ENCODE measurements at places on chromosomes 4 and X.

DNA sequence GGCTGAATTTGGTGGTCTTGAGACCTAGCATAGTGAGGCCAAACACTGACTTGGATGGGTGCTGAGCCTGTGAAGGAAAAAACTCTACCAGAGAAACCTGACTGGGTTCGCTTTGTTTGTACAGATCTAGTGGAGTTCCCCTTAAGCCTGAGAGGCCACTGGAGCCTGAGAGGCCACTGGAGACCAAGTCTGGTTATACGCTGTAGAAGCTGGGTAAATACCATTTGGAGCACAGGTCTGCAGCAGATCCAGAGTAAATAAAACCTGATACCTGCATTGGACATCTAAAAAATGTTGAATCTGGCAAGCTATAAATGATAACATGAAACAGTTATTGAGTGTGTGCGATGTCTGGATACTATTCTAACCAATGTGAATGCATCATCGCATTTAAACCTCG lies 104.3 kb upstream of the IGSF1 start:
- H3K4me1 ChIP-seq: no peaks in the 10 kb centered on the region
- H3K4me3 ChIP-seq: no peak overlapping the region
- no peak for DNase-seq
- H3K36me3 ChIP-seq: no peaks in the 10 kb centered on the region

- H3K27me3 ChIP-seq: no peaks in the 10 kb centered on the region
- no peak for DNase-seq
- no peak overlapping the region for H3K4me3 ChIP-seq
- H3K36me3 ChIP-seq: no peaks in the 10 kb centered on the region
These were observed 131.4 kb downstream of the PTTG2 start for GRCh38 chr4:38091636-38092035.

GRCh38 chr4:107870916-107871786 lies 46.4 kb downstream of the SGMS2 start:
- no peaks in the 10 kb centered on the region for H3K36me3 ChIP-seq
- no peaks in the 10 kb centered on the region for H3K27me3 ChIP-seq
- no peaks in the 10 kb centered on the region for H3K4me1 ChIP-seq
- no peak overlapping the region for H3K4me3 ChIP-seq
- DNase-seq: no peak

DNA sequence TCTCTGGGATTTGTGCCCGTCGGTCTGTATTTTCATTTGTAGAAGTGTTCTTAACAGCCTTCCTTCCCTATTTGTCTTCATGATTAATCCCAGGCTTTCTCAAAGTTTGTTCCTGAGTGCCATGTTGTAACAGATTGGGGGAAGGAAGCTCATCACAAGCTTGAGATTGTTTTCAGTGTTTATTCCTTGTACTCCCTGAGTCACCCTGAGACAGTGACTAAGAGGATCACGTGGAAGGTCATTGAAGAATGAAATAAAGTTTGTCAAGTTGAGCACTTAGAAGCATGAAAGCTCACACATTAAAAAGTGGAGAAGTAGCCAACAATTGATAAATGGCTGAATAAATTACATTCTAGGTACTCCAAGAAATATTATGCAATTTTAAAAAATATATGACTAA lies 153.5 kb upstream of the FAM241A start:
- no peaks in the 10 kb centered on the region for H3K4me1 ChIP-seq
- H3K27me3 ChIP-seq: no peaks in the 10 kb centered on the region

- no peak overlapping the region for H3K27ac ChIP-seq
- H3K4me3 ChIP-seq: no peak overlapping the region
- DNase-seq: no peak
These were observed 260.3 kb downstream of the IL15 start for GRCh38 chr4:141896687-141897086.

DNA sequence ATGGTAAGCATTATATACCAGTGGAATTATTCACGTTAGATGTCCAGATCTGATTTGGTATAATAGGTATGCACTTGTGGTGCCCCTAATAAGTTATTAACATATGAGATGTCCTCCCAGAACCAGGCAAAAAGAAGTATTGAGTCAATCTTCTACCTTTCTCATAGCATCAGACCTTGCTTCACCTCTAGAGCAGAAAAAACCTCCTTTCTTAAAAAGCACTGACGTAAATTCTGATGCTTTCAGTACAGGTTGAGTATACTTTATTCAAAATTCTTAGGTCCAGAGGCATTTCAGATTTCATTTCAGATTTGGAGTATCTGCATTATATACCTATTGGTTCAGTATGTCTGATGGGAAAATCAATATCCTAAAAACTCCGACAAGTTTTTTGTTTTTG lies 22.4 kb downstream of the LEF1 start:
- no peak for DNase-seq
- H3K4me1 ChIP-seq: peaks cover 15% of the 10 kb centered on the region
- no peaks in the 10 kb centered on the region for H3K36me3 ChIP-seq

DNA sequence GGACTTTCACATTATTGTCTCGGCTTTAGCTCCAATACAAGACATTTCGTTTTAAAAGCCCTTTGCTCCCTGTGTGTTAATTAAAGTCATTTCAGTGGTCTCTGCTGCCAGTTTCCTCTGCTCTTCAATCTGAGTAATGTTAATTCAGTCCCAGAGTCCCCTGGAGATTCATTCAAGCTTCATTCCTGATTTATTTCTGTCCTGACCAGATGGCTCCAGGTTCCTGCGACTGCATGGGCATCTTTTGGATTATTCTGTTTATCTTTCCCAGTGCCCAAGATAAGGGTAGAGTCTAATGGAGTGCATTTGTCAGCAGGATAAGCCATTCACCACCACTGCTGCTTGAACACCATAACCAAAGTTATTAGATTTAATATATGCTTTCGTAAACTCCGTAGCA lies 6.1 kb upstream of the PAGE1 start:
- no peaks in the 10 kb centered on the region for H3K27me3 ChIP-seq
- H3K4me3 ChIP-seq: no peak overlapping the region
- no peaks in the 10 kb centered on the region for H3K36me3 ChIP-seq
- DNase-seq: no peak

DNA sequence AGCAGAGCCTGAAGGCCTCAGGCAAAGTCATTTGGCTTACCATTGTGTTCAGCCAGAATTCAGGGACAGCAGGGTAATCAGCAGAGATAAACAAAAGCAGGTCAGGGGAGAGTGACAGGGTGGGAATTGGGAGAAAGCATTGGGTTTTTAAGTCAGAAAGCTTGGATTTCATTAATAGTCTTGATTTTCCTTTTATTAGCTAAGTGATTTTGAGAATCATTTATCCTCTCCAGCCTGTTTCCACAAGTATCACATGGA lies 410.1 kb downstream of the HNRNPD start:
- DNase-seq: no peak
- H3K4me3 ChIP-seq: no peak overlapping the region
- no peaks in the 10 kb centered on the region for H3K4me1 ChIP-seq

DNA sequence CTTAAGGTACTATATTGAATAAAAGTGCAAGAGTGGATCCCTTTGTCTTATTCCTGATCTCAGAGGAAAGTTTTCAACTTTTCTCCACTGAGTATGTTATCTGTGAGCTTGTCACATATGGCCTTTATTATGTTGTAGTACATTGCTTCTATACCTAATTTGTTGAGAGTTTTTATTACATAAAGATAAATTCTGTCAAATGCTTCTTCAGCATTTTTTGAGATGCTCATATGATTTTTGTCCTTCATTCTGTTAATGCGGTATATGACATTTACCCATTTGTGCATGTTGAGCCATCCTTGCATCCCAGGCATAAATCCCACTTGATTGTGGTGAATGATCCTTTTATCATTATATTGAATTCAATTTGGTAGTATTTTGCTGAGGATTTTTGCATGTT lies 11.0 kb downstream of the SLC25A31 start:
- no peaks in the 10 kb centered on the region for H3K36me3 ChIP-seq
- no peak overlapping the region for H3K27ac ChIP-seq
- no peaks in the 10 kb centered on the region for H3K4me1 ChIP-seq

GRCh38 chr4:73034896-73035295 lies 34.6 kb downstream of the COX18 start:
- H3K27ac ChIP-seq: no peak overlapping the region
- no peaks in the 10 kb centered on the region for H3K27me3 ChIP-seq
- H3K4me3 ChIP-seq: no peak overlapping the region
- no peaks in the 10 kb centered on the region for H3K4me1 ChIP-seq

GRCh38 chr4:128294464-128294863 lies 6.9 kb upstream of the PGRMC2 start:
- no peak overlapping the region for H3K4me3 ChIP-seq
- no peak overlapping the region for H3K27ac ChIP-seq
- DNase-seq: no peak
- no peaks in the 10 kb centered on the region for H3K27me3 ChIP-seq
- no peaks in the 10 kb centered on the region for H3K4me1 ChIP-seq
- no peaks in the 10 kb centered on the region for H3K36me3 ChIP-seq

DNA sequence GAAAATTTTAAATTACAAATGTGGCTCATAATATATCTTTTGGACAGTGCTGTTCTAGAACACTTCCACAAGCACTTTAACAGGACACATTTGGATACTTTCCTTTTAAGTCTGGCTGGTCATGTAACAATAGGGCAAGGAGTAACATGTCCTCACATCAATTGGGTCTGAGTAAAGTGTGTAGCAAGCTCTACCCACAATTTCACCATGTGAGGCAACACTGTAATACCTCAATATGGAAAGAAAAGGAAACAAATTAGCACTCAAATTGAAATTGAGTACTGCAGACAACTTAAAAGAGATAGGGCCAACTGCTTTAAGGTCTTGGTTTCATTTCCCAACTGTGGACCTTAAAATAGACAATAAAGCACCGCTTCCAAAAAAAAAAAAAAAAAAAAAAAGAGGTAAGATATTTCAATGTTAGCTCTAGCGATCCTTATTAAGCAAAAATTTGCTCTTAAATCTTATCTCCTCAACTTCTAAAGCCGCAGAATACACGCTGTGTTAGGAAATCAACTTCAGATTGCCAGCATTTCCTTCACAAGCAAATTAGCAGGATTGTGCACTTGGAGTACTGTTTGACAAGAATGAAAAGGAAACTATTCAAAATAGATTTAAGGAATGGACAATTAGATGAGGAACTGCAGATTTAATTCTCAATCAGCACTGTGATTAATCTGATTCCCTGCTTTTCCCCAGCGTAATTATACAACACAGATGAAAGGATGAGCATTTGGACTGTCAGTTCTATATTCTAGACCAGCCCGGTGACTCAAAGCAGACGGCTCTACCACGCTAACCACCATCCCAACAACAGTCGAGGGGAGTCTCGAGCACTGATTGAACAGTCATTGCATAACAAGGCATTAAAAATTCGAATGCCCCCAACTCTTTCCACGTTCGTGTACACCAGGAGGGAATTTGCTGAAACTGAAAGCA lies 1.6 kb downstream of the CASK start:
- H3K4me1 ChIP-seq: no peaks in the 10 kb centered on the region
- no peaks in the 10 kb centered on the region for H3K27me3 ChIP-seq
- H3K27ac ChIP-seq: no peak overlapping the region
- no peak for DNase-seq
- no peaks in the 10 kb centered on the region for H3K36me3 ChIP-seq
- H3K4me3 ChIP-seq: no peak overlapping the region

GRCh38 chr4:76782837-76783236 lies 115.1 kb downstream of the SOWAHB start:
- no peaks in the 10 kb centered on the region for H3K27me3 ChIP-seq
- peak overlapping the region; percentile 61 for H3K27ac ChIP-seq
- H3K4me3 ChIP-seq: no peak overlapping the region
- DNase-seq: no peak
- no peaks in the 10 kb centered on the region for H3K36me3 ChIP-seq

DNA sequence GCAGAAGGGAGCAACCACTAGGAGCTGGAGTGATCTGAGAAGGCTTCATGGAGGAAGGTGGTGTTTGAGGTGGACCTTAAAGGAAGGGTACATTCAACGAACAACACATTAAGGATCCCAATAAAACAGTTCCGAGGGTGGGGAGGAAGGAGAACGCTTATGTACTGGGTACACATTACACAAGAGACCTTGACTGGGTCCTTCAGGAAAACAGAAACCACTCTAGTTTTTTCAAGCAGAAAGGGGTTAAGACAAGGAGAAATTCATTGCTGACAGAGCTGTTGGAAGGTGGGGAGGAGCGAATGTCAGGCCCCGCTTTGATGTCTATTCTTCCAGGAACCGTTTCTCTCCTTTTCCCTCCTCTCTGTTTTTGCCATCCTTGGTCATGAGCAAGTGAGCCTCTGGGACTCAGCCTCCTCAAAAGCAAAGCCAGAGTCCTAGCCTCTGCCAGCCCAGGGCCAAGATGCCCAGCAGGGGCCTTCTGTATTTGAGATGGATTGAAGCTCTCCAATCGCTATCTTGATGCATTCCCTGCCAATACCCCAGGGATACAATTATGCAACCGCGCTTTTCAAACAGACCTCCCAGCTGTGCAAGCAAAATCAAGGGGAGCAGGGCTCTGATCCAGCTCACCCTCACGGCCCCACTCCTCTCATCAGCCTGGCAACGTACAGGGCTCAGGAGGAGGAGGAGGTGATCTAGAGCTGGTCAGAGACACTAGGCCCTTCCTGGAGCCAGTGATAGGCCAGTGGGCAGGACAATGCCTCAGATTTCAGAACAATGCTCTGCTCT lies 48.4 kb downstream of the ZBTB49 start:
- no peaks in the 10 kb centered on the region for H3K36me3 ChIP-seq
- no peak for DNase-seq
- H3K27ac ChIP-seq: no peak overlapping the region

DNA sequence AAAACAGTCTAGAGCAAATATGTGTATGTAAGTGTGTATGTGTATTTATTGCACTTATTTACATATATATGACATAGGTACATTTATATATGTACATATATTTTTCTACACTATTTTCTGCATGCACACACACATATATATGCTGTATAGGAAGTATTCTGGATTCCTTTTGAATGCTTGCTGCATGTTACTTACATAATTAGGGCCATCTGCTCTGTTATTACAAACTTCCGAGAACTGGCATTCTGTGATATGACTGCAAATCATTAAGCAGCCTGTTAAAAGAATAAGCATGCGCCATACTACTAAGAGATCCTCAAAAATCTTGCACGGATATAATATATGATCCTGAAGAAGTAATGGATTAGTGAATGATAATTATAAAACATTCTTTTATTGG lies 1157.6 kb upstream of the TENM3 start:
- H3K36me3 ChIP-seq: no peaks in the 10 kb centered on the region
- DNase-seq: no peak
- H3K27ac ChIP-seq: no peak overlapping the region
- no peak overlapping the region for H3K4me3 ChIP-seq
- no peaks in the 10 kb centered on the region for H3K27me3 ChIP-seq
- H3K4me1 ChIP-seq: no peaks in the 10 kb centered on the region

GRCh38 chr4:185108185-185108584 lies 34.9 kb upstream of the SLC25A4 start:
- peaks cover 24% of the 10 kb centered on the region for H3K4me1 ChIP-seq
- no peaks in the 10 kb centered on the region for H3K27me3 ChIP-seq
- no peak overlapping the region for H3K4me3 ChIP-seq
- H3K27ac ChIP-seq: no peak overlapping the region
- no peak for DNase-seq
